ENCODE measurements at places on chromosomes 3 and 15.

DNA sequence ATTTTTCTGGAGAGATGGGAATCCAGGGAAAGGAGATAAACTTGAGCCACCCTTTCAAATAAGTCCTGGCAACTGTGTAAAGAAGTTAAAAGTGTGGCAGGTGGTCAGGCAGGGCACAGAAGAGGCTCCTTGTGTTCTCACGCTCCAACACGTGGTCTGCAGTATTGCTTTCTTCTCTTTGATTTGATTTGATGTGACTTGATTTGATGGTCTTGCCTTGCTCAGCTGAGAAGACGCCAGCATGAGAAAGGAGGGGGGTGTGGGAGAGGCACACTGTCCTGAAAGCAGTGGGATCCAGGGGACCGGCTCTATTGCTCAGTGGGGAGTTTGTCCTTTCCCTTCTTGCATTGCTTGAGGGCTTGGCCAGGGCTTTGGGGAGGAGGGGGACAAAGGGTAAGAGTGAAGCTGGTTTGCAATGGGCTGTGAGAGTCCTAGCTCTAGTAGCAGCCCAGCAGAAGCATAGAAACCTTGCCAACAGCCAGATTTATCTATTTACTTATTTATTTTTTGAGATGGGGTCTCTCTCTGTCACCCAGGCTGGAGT is 25.7 kb upstream of the NEO1 start:
- peak; percentile 25 for DNase-seq

- DNase-seq, result peak; percentile 64
Measured at GRCh38 chr3:182740710-182741109, 52.6 kb upstream of the ATP11B start.

DNA sequence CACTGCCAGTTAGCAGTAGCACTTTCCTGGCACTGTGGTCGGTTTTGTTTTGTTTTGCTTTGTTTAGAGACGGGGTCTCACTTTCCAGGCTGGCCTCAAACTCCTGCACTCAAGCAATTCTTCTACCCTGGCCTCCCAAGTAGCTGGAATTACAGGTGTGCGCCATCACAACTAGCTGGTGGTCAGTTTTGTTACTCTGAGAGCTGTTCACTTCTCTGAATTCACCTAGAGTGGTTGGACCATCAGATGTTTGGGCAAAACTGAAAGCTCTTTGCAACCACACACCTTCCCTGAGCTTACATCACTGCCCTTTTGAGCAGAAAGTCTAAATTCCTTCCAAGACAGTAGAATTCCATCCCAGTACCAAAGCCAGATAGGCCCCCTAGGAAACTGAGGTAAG is 22.6 kb downstream of the CLDN18 start:
- DNase-seq, result no peak

DNA sequence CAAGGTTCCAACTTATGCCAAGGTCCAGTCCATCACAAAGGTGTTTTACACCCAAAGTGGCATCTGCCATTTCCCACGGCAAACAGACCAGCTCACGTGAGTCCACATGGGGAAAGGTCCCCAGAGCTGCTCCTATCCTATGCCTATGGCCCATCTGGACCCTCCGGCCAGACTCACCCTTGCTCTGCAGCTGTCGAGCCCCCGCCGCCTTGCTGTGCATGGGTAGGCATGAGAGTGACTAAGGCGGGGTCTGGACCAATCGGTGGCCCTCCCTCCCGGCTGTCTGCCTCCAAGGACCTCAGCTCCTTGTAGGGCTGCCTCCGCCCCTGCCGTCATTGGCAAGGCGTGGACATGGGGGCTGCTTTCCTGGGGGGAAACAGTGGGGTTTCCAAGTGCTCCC is 26.9 kb downstream of the DNASE1L3 start:
- no peak for DNase-seq

DNA sequence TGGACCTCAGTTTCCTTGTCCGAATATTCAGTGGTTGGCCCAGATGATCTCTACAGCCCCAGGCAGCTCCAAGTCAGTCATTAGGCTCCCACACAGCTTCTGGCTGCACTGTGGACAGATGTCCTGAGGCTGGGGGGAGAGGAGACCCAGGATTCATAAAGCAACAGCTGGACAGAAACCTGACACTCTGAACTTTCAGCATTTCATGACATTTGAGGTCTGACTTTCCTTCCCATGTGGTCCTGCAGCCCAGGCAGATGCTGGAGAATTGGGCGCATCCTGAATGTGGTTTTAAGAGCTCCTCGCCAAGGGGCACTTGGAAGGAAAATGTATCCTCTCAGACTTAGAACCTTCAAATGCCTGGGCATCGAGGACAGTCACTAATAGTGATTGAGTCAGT is 307.6 kb upstream of the LRRFIP2 start:
- peak; percentile 80 for DNase-seq

DNA sequence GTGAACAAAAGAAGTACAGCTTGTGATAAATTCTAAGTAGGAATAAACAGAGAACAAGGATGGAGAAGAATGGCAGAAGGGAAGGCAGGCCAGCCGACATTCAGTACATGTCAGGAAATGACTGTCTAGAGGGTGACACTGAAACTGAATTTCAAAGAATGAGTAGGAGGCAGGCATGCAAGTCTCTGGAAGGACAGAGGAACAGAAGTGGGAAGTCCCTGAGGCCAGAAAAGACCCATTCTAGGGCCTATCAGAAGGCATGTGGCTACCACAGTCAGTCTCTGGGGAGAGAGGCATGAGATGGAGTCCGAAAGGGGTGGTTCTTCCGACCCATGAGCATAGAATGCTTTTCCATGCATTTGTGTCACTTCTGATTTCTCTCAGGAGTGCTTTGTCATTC is 243.5 kb upstream of the UBE2E2 start:
- DNase-seq, result no peak

- no peak for DNase-seq
Measured at GRCh38 chr3:51637144-51637940, 33.7 kb upstream of the TEX264 start.

- DNase-seq, result no peak
Measured at GRCh38 chr15:53307952-53308624, 451.4 kb downstream of the WDR72 start.

- no peak for DNase-seq
Measured at GRCh38 chr15:90153658-90154057, 47.5 kb upstream of the SEMA4B start.

GRCh38 chr3:190825386-190826016 is 37.0 kb downstream of the GMNC start:
- DNase-seq, result no peak

- DNase-seq, result no peak
Measured at GRCh38 chr3:41219424-41219823, 20.1 kb downstream of the CTNNB1 start.

- no peak for DNase-seq
Measured at GRCh38 chr3:125191256-125191655, 21.3 kb downstream of the SLC12A8 start.

DNA sequence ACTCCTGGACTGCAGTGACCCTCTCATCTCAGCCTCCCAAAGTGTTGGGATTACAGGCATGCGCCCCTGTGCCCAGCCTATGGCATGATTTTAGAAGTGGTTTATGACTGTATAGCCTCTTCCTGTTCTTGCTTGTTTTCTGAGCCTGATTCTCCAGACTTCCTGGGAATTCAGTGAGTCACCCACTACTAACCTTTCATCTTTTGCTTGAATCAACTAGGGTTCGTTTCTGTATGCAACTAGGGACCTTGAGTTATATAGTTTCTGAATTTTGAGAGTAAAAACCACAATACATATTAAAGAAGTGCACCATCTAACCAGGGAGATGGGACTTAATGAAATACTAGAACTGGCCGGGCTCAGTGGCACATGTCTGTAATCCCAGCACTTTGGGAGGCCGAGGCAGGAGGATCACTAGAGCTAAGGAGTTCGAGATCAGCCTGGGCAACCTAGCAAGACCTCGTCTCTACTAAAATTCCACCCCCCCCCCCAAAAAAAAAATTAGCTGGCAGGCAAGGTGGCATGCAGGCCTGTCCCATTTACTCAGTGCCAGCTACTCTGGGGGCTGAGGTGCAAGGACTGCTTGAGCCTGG is 76.0 kb downstream of the ZNF609 start:
- no peak for DNase-seq

DNA sequence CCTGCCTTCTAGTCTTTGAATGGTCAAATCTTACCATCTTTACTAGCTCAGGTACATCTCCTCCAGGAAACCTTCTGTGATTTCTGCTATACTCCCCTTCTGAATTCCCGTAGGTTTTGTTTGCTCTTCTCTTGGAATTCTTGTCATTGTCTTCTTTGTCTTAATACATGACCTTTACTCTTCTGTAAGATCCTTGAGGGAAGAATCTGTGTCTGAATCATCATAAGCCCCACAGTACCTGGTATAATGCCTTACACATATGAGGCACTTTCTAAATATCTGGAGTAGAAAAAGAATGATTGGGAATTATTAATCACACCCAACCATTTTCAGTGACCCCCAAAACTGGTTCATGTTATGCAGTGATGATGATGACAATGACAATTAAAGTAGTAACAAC is 210.1 kb upstream of the NR2E3 start:
- DNase-seq, result no peak

GRCh38 chr3:177724020-177724638 is 526.8 kb upstream of the TBL1XR1 start:
- DNase-seq, result no peak

Measured in DMS 273 treated with DMSO at 0.1 percent for 48 hours (cell line).